NCI-H2227 treated with DMSO at 0.1 percent for 48 hours (cell line): ENCODE measurements at places on chromosomes 6 and 20.

DNA sequence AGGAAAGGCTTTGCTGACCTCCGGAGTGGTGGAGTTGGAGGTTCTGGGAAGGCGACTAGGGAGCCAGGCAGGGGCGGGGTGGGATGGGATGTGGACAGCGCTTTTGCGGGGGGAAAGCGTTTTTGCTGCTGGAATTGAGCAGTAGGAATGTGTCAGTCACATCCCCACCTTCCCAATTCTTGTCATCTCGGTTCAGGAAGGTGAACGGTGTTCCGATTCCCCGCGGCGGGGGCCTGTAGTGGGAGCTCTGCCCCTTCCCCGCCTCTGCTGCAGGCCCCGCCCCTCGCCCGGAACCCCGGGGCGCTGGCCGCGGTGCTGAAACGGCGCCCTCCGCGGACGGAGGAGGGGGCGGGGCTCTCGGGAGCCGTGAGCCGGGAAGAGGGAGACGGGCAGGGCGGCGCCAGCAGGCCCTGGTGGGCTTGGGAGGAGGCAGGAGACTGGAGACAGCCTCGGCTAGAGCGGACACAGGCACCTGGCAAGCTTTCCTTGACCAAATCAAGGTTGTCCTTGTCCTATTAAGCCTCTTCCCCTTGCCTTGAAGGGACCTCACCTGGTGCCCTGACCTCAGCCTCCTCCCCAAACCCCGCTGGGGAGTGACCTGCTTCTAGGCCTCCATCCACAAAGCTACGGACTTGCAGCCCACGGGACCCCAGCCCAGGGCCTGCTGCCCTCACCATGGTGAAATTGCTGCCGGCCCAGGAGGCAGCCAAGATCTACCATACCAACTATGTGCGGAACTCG lies at the start of gene LHFPL5:
TSS of gene LHFPL5 (plus strand) at position 357 of the 741 bp plus-strand sequence. CDS start at position 676, 319 bp downstream.
- peak; percentile 37 for DNase-seq

DNA sequence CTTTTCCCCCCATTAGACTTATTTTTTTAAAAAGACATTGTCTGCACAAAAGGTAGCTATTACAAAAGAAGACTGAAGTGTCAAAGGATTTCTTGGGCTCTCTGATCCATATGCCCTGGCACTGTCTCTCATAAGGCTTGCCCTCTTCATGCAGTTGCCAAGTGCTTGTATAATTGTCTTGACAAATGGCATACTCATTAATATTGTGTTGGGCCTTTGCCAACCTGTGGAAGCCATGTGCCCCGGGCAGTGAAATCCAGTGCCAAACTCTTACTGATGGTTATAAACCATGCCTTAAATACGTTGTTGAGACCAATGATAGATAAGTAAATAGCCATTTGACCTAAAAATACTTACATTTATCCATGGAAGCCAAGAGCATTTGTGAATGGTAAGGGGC lies 98.1 kb downstream of the FARS2 start:
- DNase-seq: no peak

DNA sequence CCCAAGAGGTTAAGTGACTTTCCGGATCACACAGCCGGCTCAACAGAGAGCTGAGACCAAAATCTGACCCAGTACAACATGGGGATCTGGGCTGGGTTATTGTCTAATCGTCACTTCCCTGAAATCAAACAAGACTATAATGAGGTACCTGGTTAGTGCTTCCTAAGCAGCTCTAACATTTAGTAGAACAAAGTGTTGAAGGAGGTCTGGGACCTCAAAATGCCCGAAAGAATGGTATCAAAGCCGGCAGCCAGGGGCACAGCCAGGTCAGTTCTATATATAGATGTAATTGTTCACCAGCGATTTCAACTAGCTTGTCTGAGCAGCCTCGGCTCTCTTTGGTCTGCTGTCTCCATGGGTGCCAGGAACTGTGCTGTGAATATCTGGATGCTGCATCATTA lies 245.5 kb upstream of the ECI2 start:
- DNase-seq: no peak

GRCh38 chr20:57596358-57596757 lies 23.9 kb downstream of the ZBP1 start:
- DNase-seq: no peak

GRCh38 chr20:48632017-48632824 lies 195.6 kb downstream of the PREX1 start:
- DNase-seq: no peak

GRCh38 chr6:40877362-40877761 lies 161.7 kb downstream of the UNC5CL start:
- no peak for DNase-seq

DNA sequence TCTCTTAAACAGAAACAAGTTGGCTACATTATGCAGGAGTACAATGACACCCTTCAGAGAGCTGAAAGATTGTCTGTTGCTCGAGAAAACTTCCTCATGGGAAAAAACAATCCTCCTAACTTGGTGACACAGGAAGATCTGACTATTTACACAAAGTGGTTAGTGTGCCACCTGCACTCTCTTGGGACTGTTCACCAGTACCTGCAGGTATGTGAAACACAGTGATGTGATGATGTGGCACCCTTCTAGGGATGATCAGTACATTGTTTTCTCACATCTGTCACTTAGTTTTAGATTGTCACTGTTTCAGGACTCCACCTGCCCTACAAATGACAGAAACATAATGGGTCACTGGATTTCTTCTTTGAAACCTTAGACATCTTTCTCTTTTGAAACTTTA lies 101.8 kb downstream of the CEP57L1 start:
- no peak for DNase-seq

DNA sequence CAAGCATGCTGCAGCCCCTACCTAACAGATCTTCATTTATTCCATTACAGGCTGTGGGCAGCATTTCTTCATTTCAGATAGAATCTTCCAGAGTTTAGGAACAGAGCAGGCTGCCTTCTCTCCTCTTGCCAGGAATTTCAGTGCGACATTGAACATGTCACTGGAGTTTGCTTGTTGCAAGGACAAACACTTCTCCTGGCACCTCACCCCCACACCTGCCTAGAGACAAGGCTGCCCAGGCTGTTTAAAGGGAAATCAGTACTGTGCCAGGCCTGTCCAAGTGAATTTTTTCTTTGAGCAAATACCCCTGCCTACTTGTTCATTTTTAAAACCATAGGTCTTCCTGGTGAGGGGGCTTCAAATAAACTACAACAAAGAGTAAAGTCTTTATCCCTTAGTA lies 594.1 kb downstream of the PTPRT start:
- DNase-seq: no peak

- DNase-seq: no peak
These were observed 289.8 kb upstream of the IRAK1BP1 start for GRCh38 chr6:78577585-78577984.

DNA sequence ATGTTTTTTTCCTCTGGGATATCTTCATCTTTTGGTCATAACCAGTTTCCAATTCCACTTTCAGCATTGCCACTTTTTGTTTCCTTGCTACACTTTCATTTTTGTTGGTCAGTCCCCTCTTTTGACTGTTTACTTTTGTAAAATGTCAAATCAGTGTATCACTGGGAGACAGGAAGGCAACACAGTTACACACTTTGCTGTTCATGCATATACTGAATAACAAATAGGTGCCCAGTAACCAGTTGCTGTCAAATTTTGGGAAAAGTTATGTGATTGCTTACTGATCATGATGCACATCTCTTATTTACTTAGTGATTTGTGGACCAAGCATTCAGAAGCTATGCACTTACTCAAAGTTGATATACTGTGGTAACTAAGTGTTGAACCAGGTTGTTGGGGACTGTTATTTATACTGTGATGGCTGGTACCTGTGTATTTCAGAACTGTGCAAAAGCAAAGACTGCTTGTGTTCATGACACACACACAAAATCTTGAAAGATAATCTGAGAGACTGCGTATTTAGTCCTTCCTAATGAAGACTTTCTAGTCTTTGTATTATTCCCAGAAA lies 41.0 kb downstream of the ZNF292 start:
- no peak for DNase-seq
